Mesenchymal stem cell (in vitro differentiated cells and primary cell): ENCODE measurements at places on chromosomes 4 and X.

- no peak for DNase-seq
These were observed 59.6 kb upstream of the CASK start for GRCh38 chrX:41982953-41983352.

DNA sequence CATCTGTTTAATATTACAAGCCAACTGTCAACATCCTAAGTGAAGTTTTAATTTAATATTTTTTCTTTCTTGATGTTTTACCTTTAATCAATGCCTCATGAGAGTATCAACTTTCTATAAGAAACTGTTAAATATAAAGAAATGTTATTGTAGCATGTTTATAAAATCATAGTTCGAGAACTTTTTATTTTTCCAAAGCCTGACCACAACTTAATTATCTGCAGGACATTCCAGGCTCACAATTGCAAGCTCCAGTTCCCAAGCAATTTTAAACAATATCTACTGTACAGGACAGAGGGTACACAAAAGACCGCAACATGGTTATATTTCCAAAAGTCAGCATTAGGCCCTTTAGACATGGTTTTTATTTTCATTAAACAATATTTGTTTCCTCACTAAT is 20.1 kb downstream of the STX18 start:
- no peak for DNase-seq

DNA sequence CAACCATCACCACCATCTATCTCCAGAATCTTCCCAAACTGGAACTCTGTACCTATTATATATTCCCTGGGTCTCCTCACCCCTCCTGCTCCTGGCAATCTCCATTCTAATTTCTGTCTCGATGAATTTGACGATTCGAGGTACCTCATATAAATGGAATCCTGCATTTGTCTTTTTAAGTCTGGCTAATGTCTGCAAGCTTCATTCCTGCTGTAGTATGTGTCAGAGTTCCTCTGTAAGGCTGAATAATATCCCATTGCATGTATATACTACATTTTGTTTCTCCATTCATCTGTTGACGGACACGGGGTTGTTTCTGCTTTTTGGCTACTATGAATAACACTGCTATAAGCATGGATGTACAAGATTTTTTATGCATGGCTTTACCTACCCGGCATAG is 19.5 kb downstream of the PRKG2 start:
- no peak for DNase-seq

GRCh38 chr4:87973283-87974169 is 2.0 kb upstream of the SPP1 start:
- DNase-seq: peak; percentile 95

GRCh38 chrX:24466025-24466424 is 939 bp downstream of the PDK3 start:
- DNase-seq: no peak

GRCh38 chr4:145183023-145183422 is 2.6 kb upstream of the OTUD4 start:
- no peak for DNase-seq

DNA sequence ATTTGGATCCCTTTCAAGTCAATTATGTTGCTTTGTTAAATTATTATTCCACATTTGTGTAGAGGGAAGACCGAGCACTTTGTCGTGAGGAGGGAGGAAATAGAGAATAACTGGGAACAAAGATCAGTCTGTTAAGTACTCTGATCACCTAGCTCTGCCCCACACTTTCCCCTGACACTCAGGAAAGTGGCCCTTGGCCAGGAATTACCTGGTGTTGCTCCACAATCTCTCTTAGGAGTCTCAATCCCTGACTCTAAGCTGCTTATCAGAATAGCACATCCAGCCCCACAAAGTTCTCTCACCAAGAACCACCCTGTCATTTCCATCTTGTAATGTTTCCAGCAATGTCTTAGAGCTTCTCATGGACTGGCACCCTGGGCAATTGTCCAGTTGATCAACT is 83.8 kb upstream of the BMPR1B start:
- no peak for DNase-seq

DNA sequence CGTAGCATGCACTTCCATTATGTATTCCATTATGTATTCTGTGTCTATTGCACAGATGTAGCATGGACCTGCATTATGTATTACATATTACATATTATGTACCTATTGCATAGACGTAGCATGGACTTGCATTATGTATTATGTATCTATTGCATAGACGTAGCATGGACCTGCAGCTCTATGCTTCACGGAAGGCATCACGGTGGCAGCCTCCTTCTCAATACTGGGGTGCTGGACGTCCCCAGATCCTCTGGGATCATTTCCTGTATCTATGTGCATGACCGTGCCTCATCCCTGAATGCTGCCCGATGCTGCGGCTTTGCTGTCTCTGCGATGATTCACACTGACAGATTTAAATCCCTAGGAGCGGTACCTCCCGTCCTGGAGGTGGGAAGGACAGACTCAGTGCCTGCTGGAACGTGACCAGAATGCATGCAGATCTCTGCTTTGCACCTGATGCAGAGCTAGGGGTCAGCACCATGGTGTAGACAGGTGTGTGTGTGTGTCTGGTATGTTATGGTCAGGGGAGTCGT is 317.5 kb downstream of the DHRSX start:
- no peak for DNase-seq

DNA sequence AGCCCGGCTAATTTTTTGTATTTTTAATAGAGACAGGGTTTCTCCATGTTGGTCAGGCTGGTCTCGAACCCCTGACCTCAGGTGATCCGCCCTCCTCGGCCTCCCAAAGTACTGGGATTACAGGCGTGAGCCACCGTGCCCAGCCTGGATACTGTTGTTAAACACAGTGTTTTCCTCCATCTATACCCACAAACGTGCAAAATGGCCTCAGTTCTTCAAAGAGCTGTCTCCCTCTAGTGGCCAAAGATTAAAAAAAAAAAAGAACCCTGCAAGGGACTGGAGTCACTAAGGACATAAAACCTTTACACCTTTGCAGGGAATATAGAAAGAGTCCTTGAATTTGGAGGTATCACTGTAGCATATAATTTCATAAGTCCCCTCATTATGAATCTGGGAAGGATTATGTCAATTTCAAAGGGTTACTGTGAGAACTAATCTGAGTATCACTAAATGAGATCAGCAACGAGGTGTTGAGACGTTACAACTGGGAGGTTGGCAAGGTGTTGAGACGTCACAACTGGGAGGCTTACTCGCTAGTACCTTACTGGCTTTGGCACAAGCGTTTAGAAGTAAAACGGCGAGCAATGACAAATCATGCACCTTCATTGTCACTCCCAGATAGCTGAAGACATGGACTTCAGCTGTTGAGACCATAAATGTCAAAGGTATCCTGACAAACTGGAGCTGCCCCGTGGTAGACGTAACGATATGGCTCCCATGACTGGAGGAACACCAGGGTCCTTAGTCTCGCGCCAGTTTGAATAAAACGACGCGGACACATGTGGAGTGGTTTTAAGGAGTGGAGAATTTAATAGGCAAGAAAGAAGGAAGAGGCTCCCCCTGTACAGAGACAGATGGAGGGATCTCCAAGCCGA is 33.4 kb upstream of the ENPP6 start:
- peak; percentile 65 for DNase-seq

GRCh38 chrX:26470941-26471340 is 255.0 kb downstream of the MAGEB5 start:
- DNase-seq: no peak

DNA sequence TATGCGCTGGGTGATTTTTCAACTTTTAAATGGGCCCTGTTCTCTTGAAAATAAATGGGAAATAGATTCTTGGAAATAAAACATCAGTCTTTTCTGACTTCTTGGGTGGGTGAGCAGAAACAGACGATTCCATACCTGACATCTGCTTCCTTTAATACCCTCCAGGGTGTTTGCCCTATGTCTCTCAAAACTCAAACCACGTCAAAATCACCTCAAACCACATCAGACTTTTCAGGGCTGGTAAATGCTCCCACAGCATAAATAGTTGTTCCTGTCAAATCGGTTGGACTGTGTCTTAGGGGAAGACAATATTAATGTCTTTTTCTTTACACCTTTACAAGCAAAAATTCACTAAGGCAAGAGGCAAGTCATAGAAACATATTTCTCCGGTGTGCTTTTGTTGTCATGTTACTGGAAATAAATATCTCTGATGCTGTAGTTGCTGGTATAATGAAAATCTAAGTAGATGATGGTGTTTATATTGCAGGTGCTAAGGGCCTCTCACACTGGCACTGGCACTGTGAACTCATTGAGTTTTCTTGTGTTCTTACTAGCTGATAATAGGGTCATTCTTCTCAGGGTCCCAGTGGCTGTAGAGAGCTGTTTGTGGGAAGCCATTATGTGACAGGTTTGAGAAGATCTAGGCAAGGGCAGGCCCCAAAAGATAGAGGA is 380.4 kb downstream of the RAPGEF2 start:
- no peak for DNase-seq

- no peak for DNase-seq
These were observed 38.9 kb downstream of the TBC1D9 start for GRCh38 chr4:140717313-140717712.
